ENCODE measurements at places on chromosomes 7 and 10.

- no peak for DNase-seq
Observed at GRCh38 chr10:34780818-34781380, 34.2 kb downstream of the PARD3 start.

- no peak for DNase-seq
Observed at GRCh38 chr7:77629797-77630196, 66.5 kb upstream of the RSBN1L start.

GRCh38 chr10:48459270-48460150 is 145.4 kb downstream of the ARHGAP22 start:
- no peak for DNase-seq

- DNase-seq, result no peak
Observed at GRCh38 chr10:42111661-42112330, 526.6 kb downstream of the ZNF33B start.

DNA sequence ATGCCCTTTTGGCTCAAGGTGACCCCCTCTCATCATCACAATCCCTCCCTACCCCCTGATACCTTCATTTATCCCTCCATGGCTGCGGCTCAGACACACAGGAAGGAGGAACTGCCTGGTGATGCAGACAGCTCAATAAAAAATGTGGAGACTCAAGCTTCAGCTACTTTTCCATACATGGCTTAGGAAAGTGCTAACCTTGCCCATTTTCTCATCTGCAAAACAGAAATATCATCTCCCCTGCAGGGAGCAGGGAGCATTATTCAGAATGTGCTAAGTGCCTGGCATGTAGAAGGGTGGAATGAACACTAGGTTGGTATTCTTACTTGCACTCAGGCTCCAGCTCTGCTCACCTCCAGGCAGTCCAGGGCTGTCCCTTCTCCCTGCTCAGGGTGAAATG is 23.8 kb downstream of the CXCL12 start:
- DNase-seq, result no peak

DNA sequence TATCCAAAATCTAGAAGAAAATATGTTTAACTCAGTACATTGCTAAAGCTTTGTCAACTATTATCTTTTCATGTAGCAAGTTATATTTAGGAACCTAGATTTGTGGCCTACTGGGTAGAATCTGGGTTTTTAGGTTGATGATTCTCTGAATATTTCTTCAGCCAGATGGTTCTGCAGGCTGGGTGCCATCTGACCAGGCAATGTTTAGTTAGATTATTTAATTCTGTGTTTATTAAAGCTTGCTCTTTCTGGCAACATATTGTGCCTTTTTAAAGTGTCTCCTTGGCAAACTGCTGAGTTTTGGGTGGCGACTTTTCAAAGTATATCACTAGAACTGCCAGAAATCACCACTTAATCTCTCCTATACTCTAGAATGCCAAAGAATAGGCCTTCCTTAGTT is 114.1 kb downstream of the LHFPL3 start:
- no peak for DNase-seq

DNA sequence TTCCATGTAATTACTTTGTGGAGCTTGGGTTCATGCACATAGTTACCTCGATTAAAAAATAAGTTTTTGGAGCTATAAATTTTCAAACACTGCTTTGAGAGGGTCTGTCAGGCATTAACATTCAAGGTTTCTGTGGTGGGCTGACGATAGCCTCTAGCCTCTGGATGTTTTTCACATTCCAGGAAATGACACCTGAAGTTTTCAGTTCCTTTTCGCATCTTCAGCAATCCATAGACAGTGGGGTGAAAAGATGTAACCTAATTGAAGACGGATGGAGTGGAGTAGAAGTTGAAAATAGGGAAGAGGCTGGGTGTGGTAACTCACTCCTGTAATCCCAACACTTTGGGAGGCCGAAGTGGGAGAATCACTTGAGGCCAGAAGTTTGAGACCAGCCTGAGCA is 197.7 kb downstream of the AUTS2 start:
- DNase-seq, result no peak

GRCh38 chr10:88116481-88116880 is 253.1 kb downstream of the PTEN start:
- DNase-seq, result no peak
